ENCODE measurements at places on chromosomes 6 and 20.
A peak's percentile ranks its signal among the peaks of the same experiment; 100 is the strongest.

- peak; percentile 84 for DNase-seq
These were observed 946 bp downstream of the BEND3 start for GRCh38 chr6:107114213-107114925.

GRCh38 chr6:41693281-41694240 is 41.8 kb downstream of the TFEB start:
- DNase-seq, result no peak

GRCh38 chr6:33075568-33076405 is at the start of gene HLA-DPB1:
Gene HLA-DPB1, plus strand, starts transcription at chr6:33075990. Its CDS starts 52 bp downstream, at chr6:33076042.
- DNase-seq, result peak; percentile 14

DNA sequence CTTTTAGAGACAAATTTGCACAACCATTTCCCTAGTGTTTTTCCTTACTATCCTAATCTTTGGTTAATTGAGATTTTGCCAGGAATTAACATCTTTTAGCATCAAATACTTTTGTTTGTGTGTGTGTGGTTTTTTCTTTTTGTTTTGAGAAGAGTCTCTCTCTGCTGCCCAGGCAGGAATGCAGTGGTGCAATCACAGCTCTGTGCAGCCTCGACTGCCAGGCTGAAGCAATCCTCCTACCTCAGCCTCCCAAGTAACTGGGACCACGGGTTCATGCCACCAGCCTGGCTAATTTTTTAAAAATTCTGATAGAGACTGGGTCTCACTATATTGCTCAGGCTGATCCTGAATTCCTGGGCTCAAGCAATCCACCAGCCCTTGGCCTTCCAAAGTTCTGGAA is 28.5 kb downstream of the BAK1 start:
- no peak for DNase-seq

DNA sequence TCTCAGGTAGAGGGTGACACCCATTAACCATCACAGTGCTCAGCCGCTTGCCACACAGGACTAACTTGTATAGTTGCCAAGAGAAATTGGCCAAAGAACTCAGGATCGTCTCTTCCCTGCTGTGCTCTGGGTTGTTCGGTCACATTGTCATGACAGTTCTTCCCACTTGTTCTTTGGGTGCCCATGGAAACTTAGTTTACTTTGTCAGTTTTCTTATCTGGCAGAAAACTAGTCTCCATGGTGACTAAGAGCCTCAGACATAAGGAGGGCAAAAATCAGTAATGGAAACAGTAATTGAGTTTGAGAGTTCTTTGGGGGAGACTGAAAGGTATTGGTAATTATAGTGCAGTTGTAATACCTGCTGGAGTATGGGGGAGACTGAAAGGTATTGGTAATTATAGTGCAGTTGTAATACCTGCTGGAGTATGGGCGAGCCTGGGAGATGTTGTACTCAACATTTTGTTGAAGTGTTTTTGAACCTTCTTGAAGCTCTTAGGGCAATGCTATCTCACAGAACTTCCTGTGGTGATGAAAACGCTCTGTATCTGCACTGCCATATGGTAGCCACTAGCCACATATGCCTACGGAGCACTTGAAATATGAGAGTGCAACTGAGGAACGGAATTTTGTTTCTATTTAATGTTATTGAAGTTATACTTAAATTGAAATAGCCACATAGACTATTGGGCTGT is 95.2 kb upstream of the HDGFL1 start:
- no peak for DNase-seq

GRCh38 chr20:62631336-62632308 is 10.7 kb upstream of the SLCO4A1 start:
- DNase-seq, result no peak

DNA sequence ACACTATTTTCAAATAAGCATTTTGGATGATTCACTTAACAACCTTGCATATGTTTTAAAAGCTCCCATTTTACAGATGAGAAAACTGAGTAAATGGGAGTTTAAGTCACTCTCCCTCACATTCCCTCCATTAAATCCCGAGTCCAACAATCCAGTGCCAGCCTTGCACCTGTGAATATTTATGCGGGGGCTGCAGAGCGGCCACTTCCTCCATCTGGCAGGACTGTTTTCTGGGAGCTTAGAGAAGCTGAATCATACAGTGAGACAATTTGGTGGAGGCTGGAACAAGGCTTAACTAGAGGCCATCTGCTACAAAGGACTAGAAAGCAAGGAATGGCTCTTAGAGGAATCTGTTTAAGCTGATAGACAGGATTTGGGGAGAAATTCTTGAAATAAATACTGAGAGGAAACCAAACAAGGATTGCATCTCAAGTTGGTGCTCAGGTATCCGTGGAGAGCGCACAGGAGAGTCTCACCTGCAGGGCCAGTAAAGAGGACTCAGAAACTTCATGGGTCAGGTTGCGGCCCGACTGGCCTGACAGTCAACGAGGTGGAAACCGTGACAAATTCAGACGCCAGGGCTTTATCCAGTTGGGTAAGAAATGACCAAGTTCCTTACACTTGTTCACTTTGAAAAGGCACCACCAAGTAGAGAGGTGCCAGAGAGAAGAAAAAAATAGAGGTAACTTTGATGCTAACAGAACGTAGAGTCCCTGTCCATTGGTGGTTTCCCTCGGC is 478.5 kb downstream of the QKI start:
- DNase-seq, result no peak

DNA sequence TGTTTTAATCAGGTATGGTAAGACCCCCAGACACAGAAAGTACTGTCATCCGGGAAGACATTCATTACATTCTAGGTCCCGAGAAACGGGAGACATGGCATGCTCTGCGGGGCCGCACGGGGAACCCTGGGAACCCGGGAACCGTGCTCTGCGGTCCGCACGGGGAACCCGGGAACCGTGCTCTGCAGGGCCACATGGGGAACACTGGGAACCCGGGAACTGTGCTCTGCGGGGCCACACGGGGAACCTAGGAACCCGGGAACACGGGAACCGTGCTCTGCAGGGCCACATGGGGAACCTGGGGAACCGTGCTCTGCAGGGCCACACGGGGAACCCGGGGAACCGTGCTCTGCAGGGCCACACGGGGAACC is 165.6 kb upstream of the SULF2 start:
- DNase-seq, result no peak

DNA sequence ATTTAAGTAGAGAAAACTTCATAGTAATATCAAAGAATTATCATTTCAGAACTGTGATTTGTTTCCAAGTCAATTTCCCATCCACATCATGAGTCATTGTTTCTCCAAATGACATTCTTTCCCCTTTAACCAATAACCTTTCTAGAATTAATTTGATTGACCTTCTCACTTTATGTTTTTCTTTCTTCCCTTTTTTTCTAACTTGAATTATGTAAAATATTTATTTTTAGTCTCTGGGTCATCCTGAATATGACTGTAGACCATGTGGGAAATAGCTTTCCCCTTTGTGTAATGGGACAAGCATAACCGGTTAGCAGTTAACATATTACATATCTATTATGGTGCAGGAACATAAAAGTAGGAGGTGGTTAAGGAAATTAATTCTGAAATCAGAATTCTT is 291.1 kb downstream of the GJA1 start:
- no peak for DNase-seq

DNA sequence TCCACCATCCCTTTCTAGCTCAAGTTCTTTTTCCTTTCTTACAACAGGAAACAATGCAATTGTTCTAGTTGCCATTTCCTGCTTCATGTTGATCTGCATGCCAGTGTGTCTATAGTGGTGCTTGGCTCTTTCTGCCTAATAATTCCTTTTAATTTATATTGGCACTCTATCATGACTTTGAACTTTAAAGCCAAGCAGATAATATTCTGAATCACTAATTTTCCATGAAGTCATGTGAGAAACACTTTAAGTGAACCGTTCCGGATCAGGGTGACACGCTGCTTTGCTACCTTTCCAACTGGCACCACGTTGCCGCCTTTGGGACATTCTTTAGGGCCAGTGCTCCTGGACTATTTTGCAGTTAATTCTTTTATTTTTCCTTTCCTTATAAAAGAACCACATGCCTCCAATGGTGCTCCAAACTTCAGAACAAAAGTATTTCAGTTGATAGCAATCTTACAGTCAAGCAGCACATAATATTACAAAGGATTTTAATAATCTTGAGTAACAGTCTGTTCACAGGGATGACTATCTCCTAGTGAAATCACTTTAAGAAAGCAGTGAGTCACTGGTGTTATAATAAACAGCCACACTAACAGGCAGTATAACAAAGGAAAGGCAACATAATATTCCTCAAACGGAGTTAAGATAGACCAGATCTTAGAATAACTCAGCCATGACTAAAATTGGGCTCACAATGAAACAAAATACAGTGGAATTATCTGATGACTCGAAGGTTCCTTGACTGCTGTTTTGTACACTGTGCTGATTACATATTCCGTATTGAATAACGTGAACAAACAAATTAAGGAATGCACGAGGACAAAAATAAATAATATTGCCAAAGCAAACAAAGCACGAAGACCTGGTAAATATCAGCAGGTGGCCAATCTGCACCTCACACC is 19.0 kb upstream of the BLOC1S5 start:
- no peak for DNase-seq
